ENCODE measurements at places on chromosomes 7 and 10.

GRCh38 chr10:130895161-130895560 is 416.4 kb downstream of the TCERG1L start:
- no peak for DNase-seq

- no peak for DNase-seq
Measured at GRCh38 chr7:97601931-97602457, 129.9 kb upstream of the TAC1 start.

DNA sequence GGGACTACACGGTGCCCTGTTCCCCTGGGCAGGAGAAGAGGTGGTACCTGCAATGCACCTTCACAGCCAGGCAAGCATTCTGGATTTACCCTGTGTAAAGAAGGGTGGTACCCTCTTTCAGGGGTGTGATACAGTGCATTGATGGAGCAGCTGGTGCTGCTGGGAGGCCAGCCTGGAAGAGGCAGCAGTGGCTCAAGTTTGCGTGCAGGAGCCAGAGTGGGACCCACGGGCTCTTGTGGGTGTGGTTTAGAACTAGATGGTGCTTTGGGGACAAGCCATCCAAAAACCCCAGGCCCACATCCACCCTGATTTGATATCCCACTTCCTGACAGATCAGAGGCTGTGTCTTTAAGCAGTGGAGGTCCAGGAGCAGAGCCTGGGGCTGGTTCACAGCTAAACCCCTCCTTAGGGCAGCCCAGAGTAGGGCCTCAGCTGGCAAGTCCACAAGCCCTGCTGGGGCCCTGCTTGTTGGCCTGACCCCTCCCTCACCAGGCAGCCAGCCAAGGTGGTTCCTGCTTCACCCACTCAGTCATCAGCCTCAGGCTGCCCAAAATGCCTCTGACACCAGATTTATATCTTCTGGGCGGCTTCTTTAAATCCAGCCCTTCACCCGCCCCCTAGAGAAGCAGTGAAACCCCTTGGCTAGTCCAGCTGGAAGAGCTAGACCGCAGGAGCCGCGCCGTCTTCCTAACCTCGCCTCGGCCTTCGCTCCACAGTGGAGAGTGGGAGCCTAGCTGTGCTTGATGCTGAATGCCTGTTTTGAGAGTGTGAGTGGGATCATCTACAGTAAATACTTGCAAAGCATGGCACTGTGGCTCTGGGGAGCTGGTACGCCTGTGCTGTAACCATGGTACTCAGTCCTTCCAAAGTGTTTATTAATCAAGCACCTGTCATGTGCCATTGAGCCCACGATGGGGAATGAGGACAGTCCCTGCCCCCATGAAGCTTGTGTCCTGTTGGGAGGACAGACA is 1.4 kb upstream of the ASIC3 start:
- DNase-seq: no peak

DNA sequence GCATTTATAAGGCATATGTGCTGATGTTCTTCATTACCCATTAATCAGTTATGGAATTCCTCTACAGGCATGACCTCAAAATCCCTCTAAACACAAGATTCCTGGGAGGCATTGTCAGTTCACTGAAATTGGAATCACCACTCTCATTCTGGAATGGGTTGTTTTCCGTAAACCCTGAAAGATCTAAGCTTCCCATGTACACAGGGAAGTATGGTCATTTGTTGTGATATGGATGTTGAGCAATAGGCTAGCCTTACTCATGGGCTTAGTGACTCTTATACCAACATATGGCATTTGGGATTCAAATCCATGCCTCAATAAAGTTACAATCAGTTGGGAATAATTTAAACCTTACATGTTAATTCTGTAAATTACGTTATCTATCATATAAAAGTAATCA is 258.0 kb downstream of the XPNPEP1 start:
- no peak for DNase-seq

- peak; percentile 54 for DNase-seq
Measured at GRCh38 chr7:93117852-93118530, at the start of gene SAMD9. SAMD9 (minus strand) TSS chr7:93117979; CDS start chr7:93106097, 11,882 bp downstream.

DNA sequence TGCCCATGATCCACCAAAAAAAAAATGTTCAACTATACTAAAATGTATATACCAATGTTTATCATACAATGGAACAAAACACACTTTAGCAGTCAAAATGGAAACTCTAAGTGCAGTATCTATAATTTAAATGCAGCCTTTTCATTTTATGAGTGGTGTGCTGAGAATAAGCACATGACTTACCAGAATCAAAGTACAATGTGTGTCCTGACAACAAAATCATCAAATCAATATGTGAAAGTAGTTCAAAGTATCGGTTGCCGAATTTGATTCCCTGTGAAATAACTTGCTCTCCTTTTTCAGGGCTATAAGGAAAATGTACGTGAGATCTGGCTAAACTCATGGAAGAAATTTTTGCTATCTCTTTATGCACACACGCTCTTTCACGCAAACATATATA is 16.9 kb upstream of the KIF5B start:
- DNase-seq: no peak

DNA sequence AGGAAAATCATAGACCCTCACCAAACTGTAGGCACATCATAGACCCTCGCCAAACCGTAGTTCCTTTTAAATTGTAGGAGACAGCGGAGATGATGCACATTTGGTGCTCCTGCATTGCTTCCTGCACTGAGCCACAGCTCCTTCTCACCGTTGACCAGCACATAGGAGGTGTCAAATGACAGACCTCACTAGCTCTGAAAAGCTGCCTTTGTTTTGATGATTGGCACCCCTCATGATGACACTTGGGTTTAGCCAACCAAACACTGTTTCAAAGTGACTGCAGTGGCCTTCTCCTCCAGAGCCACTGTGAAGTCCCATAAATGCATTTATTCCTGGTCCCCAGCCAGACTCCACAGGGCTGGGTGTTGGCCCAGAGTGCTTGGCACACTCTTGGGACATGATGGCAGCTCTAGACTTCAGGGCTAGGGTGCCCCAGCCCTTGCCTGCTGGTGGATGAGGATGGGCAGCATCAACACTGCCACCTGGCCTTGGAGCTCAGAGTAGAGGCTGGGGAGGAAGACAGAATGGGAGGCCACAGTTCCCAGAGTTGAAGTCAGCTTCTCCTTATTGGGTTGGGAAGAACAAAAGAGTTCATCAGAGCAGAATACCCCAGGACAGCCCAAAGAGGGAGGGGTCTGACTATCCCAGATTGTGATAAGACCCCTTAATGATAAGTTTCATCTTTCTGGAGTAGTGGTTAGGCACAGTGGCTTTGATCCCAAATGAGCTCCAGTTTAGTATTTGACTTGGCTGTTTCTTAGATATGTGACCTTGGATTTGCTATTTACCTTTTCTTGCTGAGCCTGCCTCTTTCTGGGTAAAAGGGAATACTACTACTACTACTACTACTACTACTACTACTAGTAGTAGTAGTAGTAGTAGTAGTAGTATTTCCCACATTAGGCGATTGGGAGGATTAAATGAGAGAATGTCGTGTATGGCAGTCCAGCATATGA is 75.3 kb downstream of the MTPN start:
- DNase-seq: no peak

DNA sequence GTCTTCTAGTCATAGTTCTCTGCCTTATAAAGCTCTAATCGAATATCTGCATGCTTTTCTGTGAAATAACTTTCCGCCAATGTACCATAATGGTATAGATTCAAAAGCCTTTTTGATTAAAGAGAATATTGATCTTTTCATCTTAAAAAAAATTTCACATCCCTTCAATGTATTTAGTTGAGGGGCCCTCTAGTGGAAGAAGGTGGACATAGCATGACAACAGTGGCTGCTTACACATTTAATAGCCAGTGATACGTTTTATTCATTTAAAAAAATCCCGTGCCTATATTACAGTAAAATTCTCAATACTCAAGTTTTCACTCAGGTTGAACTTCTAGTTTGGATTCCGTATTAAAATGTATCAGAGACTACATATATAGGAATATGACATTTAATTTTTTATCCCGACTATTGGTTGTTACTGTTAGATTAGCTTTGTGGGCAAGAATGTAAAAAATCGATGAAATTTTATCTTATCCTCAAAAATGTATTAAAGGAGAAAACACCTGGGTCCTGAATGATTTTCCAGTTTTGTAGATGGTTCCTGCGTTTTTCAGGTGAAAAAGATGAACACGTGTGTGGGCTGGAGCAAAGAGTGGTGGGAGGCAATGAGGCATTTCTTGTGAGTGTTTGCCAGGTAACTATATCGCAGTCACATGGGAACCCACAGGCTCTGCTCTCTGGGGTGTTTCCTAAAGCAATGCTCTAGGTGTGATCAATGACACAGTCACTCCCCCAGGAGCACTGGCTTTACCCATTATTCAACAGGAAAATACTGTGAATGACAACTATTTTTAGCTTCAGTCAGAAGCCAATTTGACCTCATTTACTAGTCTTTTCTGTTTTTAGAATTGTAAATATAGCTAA is 24.1 kb upstream of the PNLIP start:
- DNase-seq: peak; percentile 9

- DNase-seq: no peak
Measured at GRCh38 chr7:95905167-95905566, 132.8 kb downstream of the DYNC1I1 start.

- no peak for DNase-seq
Measured at GRCh38 chr10:70666960-70667798, 5.1 kb upstream of the ADAMTS14 start.

DNA sequence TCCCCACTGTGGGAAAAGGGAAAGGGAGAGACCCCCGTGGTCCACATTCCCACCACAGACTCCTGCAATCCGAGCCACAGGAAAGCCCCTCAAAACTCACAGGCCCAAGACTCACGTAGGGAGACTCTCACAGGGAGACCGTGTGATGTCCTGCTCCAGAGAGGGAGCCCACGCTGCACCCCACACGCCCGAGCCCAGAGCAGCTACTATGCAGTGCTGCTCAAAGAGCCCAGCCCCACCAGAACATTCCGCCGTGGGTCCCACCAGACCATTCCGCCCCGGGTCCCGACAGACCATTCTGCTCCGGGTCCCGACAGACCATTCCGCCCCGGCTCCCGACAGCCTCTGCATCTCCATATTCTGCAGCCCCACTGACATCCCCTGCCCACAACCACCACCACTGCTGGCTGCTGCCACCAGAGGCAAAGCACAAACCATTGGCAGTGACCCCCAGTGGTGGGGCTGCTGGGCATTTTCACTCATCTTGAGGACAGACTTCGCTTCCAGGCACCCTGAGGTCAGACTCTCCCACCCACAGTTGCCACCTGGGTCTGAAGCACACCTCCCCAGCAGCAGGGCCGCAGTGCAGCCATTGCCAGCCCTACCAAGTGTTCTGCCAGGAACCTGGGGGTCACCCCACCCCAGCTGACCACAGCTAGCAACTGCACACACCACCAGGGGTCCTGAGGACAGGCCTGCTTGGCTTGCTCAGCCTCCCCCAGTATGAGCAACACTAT is 625.4 kb upstream of the FOXK1 start:
- no peak for DNase-seq

GRCh38 chr10:99374526-99374925 is 45.4 kb downstream of the CNNM1 start:
- no peak for DNase-seq

DNA sequence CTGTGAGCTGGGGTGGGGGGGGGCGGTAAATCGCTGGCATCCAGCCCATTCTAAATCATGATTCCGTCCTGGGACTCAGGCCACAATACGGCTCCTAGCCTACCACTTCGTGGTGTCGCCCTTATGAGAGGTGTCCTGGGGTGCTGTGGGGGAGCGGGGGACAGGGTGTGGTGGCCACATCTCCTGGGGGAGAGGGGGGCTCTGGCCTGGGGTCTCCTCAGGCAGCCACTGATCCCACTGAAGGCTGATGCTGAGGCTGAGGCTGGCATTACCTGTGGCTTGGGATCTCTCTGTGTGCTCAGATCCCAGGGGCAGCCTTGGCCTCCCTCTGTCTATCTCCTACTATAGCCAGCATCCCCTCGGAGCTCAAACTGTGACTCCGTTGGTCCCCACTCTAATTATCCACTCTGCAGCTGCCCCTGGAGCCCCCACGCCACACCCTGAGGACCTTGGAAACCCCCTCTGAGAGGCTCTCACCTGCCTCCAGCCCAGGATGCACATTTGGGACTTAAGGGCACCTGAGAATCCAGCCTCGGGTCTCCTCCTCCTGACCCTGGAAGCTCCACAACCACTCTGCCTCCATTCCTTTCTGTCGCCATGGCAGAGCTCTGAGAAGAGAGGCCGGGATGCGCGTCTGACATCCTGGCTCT is 249.3 kb upstream of the TCERG1L start:
- DNase-seq: no peak

DNA sequence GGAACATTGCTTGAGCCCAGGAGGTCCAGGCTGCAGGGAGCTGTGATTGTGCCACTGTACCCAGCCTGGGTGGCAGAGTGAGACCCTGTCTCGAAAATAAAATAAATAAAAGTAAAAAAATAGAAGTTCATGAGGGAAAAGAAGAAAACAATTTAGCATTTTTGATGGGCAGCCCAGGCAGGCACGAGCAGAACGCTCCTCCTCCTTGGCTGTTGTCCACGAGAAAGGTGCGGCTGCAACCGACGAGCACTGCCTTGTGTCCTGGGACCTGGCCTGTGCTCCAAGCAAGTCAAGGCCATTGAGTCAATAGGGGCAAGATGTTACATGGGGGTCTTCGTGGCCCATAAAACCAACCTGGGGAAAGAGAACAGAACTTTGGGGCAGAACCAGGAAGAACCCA is 25.6 kb downstream of the EBF3 start:
- no peak for DNase-seq

DNA sequence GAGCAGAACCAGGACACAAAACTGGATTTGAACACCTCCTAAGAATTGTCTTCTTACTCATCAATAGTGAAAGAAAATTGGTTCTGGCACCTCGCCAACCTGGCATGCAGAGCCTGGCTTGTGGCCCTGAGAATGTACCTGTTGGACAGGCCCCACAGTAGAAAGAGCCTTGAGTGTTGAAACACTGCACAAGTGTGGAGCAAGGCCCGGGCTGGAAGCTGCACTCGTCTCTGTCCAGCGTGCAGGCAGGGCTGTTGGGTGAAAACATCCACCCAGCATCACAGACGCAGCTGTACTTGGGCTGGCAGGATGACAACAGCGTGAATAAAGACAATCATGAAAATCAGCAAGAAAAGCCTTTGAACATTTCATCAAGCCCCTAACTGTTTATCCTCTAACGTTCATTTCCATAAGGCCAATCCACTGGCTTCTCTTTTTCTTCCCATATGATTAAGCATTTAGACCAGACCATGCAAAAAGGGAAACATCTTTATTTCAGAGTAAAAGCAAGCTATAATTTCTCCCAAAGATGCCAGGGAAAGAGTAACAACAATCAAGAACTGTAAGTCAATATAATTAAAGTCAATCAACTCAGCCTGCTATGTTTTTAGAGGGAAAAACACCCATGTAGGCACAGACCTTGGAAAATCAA is 15.6 kb downstream of the CUBN start:
- DNase-seq: no peak

DNA sequence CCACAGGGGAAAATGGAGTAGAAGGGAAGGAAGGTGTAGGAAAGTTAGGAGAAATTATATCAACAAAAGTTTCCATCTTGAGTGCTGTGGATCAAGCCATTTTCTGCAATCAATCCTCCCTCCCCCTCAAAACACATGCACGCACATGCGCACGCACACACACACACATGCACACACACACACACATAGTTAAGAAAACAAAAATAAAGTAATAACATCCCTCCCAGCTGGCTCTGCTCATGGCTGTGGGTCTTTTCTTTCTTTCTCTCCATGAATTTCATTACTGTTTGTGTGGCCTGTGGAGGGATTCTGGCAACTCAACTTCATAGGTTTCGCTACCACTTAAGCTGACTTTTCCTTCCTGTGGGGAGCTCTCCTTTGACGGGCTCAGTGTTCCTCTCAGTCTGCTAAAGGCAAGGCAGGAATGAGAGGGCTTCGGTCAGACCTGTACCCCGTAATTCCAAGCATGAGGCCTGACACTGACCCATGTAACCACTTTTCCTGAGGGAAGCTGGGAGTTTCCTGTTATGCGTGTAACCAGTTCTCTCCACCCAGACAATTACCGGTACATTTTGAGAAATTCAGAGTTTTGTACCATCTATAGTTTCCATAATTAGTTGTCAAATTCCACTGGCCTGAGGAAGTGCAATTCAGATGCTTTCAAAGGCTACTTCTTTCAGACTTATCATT is 79.8 kb downstream of the ZNF92 start:
- DNase-seq: no peak

Measured in fibroblast of skin of left biceps (primary cell).